Tongue (tissue), 3 donors: ENCODE measurements at places on chromosomes 3 and 15.
A peak's percentile ranks its signal among the peaks of the same experiment; 100 is the strongest.

- no peak for DNase-seq
Observed at GRCh38 chr3:10915376-10915775, 77.2 kb upstream of the SLC6A1 start.

GRCh38 chr15:33907326-33907725 lies 61.0 kb upstream of the CHRM5 start:
- DNase-seq = no peak

DNA sequence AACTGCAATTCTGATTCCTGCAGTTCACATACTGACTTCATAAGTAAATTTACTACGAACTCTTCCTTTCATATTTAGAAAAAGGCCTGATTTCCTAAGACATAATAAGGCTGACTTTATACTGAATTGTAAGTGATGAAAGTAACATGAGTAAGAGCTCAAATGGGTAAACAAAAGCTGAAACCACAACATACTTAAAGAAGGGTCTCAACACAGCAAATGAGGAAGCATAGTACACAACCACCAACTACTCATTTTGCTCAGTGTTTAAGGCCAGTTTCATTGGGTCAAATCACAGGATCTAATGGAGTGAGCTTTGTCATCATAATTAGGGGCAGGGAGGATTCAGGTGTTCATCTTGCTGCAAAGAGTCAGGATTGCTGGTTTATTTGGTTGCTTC lies 81.4 kb downstream of the SETD2 start:
- DNase-seq = no peak

DNA sequence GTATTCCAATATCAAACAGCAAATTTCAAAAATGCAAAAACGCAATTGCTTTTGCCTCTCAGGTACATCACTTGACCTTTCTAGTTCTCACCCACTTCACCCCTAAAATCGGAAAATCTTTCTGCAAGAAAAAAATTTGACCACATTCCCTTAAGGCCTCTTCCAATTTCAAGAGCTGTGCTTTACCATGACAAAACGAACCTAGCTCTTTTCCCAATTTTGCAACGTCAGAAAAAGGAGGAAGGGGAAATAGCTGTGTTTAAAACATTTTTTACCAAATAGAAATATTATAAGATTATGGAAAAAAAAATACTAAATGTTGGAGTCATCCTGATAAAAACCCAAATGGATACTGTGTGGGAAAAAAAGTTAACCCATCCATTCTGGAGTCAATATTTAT lies 1.1 kb upstream of the NR2C2 start:
- no peak for DNase-seq

DNA sequence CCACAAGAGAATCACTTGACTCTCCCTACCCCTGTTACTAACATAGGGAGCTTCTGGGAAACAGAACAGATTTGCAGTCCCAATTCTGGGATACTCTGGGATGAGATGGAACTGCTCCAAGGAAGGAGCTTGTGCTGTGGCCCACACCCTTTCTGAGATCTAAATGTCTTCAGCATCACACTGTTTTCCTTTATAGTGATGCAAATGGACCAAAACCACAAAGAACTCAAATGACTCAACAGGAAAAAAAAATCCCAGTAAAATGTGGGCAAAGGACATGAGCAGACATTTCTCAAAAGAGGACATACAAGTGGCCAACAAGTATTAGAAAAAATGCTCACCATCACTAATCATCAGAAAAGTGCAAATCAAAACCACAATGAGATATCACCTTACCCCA lies 155.6 kb downstream of the NECTIN3 start:
- DNase-seq = no peak

DNA sequence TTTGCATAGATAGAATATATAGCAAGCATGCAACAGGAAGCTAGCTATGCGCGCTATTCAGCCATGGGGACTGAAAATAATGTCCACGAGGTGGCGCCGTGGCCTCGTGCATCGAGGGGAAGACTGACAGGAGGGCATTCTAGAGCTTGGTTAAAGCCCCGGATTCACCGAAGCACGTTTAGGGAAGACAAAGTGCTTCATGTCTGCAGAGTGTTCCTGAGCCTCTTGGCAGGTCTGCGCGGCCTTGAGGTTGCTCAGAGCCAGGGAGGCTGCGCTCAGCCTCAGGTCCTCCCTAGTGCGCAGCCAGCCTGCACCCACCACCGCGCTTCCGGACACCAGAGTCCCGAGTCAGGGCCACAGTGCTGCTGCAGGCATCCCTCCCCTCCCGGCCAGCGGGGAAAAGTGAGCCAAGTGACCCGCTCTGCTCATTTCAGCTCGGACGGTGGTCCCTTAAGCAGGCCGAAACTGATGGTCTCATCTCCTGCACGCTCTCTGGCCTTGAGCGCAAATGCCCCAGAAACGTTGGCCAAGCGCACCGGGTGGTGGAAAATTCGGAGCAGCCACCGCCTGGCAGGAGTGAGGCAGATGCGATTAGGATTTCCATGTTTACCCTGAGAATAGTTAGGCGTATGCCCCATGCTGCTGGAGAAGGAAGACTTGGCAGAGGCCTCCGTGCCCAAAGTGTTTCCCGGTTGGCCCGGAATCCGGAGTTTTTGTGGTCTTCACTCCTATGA lies 24.8 kb downstream of the GABRA5 start:
- peak; percentile 93 for DNase-seq

- no peak for DNase-seq
Observed at GRCh38 chr3:41488501-41488900, 289.2 kb downstream of the CTNNB1 start.

GRCh38 chr3:146131616-146132410 lies 29.2 kb downstream of the PLOD2 start:
- DNase-seq = no peak

- DNase-seq = peak; percentile 53
Observed at GRCh38 chr3:192834428-192834827, 83.2 kb downstream of the MB21D2 start.

DNA sequence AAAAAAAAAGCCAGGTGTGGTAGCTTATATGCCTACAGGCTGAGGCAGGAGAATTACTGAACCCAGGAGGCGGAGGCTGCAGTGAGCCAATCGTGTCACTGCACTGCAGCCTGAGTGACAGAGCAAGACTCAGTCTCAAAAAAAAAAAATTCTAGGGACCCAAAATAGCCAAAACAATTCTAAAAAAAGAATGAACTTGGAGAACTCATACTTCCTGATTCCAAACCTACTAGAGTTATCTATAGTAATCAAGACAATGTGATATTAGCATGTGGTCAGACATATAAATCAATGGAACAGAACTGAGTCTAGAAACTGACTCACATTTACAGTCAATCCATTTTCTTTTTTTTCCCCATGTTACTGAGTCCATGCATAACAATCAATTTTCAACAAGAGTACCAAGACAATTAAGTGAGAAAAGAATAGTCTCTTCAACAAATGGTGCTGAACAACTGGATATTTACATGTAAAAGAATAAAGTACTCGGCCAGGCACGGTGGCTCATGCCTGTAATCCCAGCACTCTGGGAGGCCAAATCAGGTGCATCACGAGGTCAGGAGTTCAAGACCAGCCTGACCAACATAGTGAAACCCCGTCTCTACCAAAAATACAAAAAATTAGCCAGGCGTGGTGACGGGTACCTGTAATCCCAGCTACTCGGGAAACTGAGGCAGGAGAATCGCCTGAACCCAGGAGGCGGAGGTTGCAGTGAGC lies 11.9 kb downstream of the PRKAR2A start:
- no peak for DNase-seq

- no peak for DNase-seq
Observed at GRCh38 chr3:123605789-123606234, 21.0 kb upstream of the HACD2 start.

- DNase-seq = no peak
Observed at GRCh38 chr3:141125351-141125750, 74.2 kb downstream of the SPSB4 start.

GRCh38 chr3:42189001-42189460 lies 77.0 kb downstream of the CCK start:
- no peak for DNase-seq

GRCh38 chr3:13352621-13353131 lies 67.4 kb downstream of the NUP210 start:
- no peak for DNase-seq

DNA sequence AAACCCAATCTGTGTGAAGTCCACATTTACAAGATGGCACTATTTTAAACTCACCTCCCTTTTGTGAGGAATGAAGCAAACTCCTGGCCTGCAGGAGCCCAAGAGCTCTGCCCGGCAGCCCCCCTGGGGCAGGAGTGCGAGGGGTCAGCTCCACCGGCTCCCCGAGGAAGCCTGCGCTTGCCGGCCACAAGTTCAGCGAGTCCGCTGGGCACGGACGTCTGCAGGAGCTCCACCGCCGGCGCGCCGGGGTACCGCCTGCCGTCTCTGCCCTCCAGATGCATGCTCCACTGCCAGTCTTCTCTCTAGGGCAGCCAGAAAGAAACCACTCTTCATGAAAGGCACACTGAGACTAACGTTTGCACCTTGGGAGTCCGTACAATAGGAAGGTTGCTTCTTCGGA lies 17.5 kb downstream of the OCA2 start:
- DNase-seq = no peak

- DNase-seq = peak; percentile 20
Observed at GRCh38 chr3:115698851-115699591, 75.7 kb downstream of the GAP43 start.

DNA sequence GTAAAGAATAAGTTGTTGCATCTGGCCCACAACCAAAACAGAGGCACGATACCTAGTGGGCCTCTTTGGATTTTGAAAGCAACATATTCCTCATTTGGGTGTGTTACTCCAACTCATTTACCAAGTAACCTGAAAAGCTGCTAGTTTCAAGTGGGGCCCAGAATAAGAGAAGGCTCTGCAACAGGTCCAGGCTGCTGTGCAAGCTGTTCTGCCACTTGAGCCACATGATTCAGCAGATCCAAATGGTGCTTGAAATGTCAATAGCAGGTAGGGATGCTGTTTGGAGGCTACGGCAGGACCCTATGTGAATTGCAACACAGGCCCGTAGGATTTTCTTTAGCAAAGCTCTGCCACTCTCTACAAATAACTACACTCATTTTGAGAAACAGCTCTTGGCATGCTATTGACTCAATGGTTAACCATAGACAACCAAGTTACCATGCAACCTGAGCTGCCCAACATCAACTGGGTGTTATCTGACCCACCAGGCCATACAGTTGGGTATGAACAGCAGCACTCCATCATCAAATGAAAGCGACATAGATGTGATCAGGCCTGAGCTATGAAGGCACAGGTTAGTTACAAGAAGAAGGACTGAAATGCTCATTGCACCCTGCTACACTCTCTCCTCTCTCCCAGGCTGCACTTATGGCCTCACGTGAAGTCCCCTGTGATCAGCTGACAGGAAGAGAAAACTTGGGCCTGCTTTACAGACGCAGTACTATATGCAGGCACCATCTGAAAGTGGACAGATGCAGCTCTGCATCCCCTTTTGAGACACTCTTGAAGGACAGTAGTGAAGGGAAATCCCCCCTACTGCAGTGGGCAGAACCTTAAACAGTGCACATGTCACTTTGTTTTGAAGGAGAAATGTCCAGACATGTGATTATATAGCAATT lies 9.5 kb upstream of the MCF2L2 start:
- no peak for DNase-seq

DNA sequence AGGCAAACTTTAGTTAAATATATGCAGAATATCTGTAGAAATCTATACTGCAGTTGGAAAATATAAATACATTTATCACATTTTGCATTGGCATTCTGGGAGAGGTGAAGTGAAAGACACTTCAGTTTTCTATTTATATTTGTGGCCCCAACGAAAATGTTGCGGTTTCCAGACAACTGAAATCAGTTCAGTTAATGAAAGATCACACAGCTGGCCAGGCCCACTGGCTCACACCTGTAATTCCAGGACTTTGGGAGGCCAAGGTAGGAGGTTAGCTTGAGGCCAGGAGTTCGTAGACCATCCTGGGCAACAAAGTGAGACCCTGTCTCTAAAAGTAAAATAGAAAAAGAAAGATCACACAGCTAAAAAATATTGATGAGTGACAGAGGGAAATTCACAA lies 11.9 kb upstream of the CLASP2 start:
- no peak for DNase-seq

GRCh38 chr3:169122416-169122815 lies 541.1 kb downstream of the MECOM start:
- no peak for DNase-seq

DNA sequence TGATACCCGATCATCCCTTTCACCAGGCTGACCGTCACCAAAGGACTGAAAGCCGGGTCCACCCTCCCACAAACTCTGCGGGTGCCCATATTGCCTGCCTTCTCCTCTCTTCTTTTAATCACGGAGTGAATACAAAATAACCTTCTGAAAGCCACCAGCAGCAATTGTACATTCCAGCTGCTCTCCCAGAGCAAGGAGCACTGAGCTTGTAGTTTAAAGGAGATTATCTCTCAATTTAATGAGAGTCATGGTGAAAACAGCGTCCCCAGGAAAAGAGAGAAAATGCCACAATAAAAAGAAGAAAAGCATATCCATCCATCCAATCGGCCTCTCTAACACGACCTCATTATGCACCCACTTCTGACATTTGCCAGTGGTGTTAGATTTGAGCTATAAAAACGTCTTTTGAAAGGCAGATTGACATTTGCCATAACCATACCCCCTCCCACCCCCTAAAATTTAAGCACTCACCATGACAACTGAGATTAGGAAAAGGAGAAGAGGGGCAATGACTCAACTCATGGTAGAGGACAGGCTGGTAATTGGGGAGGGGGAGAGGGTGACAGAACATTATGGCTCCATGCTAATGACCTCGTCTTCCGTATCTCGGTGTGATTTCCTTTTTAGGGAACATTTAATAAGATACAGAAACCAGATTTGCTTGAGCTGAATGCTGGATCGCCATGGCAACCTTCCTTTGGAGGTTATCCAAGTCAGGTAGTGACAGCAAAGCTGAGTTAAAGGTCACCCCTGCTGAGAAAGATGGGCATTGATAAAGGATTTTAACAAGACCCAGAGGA lies 106.2 kb downstream of the ST8SIA2 start:
- no peak for DNase-seq

GRCh38 chr3:50264383-50264963 lies 4.5 kb upstream of the SEMA3B start:
- peak; percentile 97 for DNase-seq

DNA sequence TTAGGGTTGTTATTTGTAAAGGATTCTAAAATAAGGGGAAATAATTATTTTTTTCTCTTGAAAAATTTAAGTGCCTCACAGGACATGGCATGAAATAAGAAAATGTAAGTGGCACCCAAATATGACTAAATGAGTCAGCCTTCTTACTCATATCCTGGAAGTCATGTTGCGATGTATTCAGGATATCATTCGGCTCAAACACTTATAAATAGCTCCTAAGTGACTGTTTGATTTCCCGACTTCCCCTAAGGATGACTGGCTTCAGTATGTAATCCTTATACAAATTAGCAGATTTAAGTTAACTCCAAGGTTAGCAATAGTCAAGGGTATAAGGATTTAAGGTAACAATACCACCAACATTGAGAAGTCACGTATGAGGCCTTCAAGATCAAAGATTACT lies 57.3 kb upstream of the OSTN start:
- no peak for DNase-seq
